Fibroblast of lung (primary cell): ENCODE measurements at places on chromosomes 12 and 14. TPM values are rescaled to one million over a fixed set of nuclear protein-coding genes. Genes with fewer than 3 reads are reported as not detected.

GRCh38 chr14:37596790-37597472 is 1.5 kb downstream of the TTC6 start:
- DNase-seq = no peak

ETFBKMT gene
- 4.4 and 6.1 TPM in 2 replicates for total RNA-seq

- DNase-seq = no peak
Observed at GRCh38 chr12:42556917-42557316, 32.6 kb downstream of the PRICKLE1 start.

SLC41A2 gene
- 20.8 and 22.8 TPM in 2 replicates for total RNA-seq

DNA sequence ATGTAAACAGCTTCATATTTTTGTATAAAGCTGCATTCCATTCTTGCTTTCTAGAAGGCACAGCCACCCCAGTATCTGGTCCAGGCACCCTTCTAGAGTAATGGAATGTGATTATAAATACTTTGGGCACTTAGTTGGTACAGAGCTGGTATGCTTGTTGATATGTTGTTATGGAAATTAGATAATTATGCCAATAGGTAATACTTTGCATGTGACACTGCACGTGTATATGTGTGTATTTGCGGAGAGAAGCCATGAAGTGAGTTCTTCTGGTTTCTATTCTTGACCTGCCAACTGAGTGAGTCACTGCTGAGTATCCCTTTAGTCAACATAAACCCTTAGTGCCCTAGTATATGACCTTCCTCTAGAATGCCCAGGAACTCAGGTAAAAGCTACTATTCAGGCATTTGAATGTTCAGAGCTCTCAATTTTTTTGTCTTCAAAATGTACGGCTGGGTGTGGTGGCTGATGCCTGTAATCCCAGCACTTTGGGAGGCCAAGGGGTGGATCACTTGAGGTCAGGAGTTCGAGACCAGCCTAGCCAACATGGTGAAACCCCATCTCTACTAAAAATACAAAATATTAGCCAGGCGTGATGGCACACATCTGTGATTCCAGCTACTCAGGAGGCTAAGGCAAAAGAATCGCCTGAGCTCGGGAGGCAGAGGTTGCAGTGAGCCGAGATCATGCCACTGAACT is 6.2 kb upstream of the TCP11L2 start:
- peak; percentile 87 for DNase-seq

DNA sequence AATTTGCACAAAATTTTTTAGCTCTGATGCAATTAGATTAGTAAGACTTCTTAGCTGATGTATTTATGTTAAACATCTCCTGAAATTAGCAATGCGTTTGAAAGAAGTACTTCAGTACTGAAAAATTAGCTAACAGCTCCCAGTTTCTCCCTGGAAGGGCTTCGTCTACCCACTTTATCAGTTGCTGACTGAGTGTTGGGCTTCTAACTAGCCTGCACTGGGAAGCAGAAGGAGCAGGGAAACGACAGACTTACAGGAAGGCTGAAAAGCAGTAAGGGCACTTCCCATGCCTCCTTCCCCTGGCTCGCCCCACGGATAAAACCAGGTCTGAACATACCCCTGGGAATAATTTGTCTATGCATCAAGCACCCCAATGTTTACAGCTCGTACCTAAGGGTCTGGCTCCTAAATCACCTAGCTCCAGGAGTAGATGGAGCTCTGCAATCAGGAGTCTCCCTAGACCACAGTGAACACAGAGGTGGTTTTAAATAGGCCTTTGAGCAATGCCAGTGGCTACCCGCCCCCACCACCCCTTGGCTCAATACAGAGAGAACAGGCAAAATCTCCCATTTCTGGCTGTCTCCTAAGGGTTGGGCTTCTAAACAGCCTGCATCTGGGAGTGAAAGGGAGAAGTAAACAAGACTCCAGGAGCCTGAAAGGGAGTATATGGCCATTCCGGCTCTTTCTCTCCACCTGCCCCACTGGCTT is 23.7 kb downstream of the A2M start:
- no peak for DNase-seq

DNA sequence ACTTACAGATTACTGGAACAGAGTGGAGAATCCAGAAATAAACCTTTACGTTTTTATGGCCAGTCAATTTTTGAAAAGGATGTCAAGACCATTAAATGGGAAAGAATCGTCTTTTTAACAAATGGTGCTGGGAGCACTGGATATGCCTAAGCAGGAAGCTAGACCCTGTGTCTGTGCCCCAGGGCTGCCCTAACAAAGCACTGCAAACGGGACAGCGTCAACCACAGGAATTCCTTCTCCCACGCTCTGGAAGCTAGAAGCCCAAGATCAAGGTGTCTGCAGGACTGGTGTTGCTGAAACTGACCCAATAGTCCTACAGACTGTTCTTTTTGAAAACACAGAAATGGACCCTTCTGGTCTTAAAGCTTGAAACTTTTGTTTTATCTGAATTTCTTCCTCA is 9.3 kb upstream of the TMEM121 start:
- DNase-seq = peak; percentile 16

KLHL33 gene
- total RNA-seq = 0.26 and 1.5 TPM in 2 replicates

LRTM2 gene
- not detected in 2 replicates for total RNA-seq

DNA sequence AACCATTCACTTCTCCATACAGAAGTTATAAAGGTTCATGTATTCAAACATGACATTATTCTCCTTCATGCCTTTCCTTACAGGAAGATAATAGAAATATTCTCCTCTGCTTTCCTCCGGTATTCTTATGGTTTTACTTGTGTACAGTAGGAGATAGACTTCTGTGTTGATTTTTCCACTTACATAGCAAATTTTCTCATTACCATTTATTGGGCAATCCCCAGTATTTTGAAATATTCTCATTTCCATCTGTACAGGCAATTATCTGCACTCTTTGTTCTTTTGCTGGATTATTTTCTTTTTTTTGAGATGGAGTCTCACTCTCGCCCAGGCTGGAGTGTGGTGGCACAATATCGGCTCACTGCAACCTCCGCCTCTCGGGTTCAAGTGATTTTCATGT is 11.0 kb downstream of the PXMP2 start:
- no peak for DNase-seq

DNA sequence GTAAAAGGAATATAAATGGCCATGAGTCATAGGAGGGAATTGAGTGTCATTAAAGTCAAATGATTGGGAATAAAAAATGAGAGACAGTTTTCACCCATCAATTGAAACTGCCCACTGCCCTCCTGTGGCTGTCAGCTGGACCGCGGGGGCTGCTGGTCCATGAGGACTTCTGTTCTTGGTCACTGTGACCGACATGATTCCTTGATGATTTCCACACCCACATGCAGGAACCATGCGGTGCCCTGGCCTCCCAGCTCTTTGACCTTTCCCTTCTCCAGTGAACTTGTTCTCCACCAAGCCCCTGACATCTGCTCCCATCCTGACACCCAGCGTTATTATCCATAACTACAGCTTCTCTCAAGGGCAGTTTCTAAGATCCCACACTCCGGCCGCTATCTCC is 48.4 kb downstream of the C12orf75 start:
- DNase-seq = peak; percentile 14

DNA sequence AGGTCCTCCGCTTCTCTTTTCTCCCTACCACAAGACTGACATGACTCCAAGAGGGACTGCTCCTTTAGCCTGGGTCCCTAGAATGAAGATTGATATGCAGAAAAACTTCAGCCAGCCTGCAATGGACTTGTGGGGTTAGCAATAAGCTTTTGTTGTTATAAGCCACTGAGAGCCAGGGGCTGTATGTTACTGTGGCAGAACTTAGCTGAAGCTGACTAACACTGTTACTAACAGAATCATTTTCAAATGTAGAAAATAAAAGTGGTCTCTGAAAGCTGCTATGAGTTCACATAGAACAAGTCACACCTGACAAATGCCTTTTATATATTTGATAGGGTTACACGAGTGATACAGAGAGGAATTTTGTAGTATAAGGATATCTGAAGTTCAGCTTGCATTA is 13.6 kb upstream of the RFLNA start:
- no peak for DNase-seq

REM2 gene
- total RNA-seq = 0.17 and 0.26 TPM in 2 replicates

HCAR1 gene
- 0.51 and 1.5 TPM in 2 replicates for total RNA-seq

LMNTD1 gene
- not detected in 2 replicates for total RNA-seq

GRCh38 chr14:88045705-88046104 is 40.8 kb downstream of the GPR65 start:
- DNase-seq = no peak

CSRP2 gene
- 36.7 and 56.8 TPM in 2 replicates for total RNA-seq

PSMC6 gene
- total RNA-seq = 80.9 and 85.0 TPM in 2 replicates

GRCh38 chr12:21642707-21643389 is 14.8 kb downstream of the LDHB start:
- peak; percentile 34 for DNase-seq

DNA sequence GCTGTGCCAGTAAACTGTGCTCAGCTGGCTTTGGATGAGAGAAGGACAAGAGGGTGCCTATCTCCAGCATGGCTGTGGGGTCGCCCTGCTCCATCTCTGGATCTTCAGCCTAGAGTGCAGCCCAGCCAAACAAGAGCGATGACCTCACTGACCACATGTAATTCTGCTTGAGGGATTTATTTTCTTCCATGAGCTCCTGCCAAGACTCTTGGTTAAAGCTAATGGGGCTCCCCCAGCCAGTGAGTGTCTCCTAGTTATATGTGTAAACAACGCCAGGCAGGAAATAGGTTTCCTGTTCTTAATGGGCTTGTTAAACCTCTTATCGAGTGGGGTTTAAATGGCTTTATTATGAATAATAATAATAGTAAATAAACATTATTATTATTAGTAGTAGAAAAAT is 397.2 kb downstream of the NRXN3 start:
- DNase-seq = no peak

ACSS3 gene
- total RNA-seq = 32.9 and 47.4 TPM in 2 replicates

FGF6 gene
- total RNA-seq = not detected in 2 replicates

DNA sequence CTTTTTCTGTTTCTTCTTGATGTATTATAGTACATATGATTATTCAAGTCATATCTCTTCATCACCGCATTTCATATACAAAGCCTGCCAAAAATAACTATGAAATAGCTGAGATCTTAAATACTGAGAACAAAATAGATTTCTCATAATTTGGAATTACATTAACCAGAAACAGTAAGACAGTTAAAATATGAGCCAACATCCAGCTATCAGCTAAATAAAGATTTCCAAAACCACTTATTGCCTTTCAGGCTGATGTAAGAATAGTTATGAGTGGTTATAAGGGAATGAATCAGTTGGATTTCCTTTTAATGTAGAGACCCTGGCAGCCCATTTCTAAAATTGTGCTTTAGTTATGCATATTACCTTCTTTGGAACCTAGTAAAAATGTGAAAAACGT is 47.4 kb downstream of the TMEM117 start:
- peak; percentile 7 for DNase-seq

DNA sequence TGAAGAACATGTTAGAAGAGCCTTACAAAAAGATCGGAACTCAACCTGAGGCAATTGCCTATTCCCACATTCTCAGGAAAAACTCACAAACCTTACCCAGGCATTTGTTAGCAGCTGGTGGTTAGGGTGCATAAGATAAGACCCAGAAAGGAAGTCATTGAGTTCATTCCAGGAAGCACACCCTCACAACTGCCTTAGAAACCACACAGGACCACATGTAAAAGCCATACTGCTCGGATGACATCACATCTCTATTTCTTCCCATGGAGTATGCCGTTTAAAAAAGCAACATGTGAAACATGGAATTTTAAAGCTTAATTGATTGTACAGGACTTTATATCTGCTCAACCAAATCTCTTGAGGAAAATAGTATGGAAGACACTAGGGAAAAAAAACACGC is 411.2 kb downstream of the DAD1 start:
- DNase-seq = peak; percentile 17
